ENCODE measurements at places on chromosomes 3 and 15.

GRCh38 chr3:132342610-132343009, 25.4 kb downstream of the ACP3 start:
- no peak for DNase-seq

DNA sequence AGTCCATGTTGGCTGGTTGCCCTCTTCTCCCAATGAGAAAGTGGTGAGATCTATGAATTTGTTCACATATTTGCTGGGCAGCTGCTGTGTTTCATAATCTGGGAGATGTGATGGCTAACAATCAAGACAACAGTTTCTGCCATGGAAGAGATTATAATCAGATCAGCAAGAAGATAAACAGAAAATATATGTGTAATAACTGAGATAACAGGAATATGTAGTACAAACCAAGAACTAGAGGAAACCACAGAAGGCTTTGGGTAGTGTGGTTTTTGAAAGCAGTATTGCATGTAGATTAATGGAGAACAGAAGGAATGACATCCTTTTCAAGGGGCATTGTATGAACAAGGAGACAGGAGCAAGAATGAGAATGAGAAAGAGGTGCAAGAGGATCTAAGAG, 12.2 kb upstream of the CSTA start:
- DNase-seq: no peak

GRCh38 chr3:21294768-21295167, 456.2 kb downstream of the ZNF385D start:
- no peak for DNase-seq

DNA sequence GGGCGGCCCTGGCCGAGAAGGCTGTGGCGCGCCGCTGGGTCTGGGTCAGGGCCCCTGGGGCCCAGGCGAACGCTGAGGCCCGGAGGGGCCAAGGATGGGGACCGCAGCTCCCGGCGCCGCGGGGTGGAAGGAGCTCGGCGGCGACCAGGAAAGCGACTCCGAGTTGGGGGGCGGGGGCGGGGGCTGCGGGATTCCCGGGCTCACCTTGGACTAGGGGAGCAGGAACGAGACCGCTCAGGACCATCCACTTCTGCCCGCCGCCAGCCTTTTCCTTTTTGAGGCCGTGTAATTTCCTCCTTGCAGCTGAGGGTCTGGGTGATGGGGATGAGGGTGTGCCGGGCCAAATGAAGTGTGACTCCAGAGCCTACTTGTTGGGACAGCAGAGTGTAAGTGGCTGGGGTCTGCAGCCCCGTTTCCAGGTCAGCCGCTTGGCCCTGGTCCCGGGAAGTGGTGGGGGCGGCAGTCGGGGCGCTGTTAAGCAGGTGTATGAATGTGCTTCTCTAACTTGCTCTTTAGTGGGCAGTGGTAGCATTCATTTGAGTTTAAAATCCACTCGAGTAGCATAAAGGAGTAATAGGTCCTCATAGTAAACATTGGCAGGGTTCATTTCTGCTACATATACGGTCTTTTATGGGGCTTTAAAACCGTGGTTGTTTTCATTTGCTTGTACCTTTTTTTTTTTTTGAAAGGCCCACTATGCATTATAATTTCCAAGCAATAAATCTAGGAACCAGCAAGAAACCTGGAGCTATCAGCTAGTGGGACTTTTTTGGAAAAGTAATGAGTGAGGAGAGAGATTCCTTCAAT, 717 bp downstream of the PXK start:
- DNase-seq: no peak

GRCh38 chr15:69627548-69628158, 175.0 kb downstream of the RPLP1 start:
- no peak for DNase-seq

Measured in NCI-H2171 (cell line).